ENCODE measurements at places on chromosomes 7 and 10.

GRCh38 chr10:120945801-120946302 lies 94.7 kb downstream of the WDR11 start:
- no peak for DNase-seq

GRCh38 chr10:131871673-131872005 lies 29.2 kb upstream of the PPP2R2D start:
- DNase-seq = no peak

DNA sequence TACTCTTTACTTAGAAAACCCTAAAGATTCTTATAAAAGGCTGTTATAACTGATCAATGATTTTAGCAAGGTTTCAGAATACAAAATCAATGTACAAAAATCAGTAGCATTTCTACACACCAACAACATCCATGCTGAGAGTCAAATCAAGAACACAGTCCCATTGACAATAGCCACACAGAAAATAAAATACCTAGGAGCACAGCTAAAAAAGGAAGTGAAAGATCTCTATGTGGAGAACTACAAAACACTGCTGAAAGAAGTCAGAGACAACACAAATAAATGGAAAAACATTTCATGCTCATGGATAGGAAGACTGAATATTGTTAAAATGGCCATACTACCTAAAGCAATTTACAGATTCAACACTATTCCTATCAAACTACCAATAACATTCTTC lies 427.0 kb downstream of the KCNMA1 start:
- no peak for DNase-seq

DNA sequence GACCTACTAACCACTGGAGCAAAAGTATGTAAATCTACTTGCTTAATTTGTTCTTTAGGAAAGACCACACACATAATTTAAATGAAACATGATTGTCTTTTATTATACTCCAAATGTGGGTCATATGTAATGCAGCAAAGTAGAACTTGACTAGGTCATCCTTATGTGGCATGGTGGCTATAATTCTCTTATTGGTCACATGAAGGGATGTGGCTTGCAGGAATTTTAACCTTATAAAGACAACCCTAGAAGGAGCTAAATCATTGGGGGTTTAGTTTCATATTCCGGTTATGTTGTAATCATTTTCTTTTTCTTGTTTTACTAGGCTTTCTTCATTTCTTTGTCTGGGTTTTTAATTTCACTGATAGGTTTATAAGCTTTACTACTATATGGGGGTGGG lies 93.9 kb downstream of the SEPTIN7 start:
- no peak for DNase-seq

GRCh38 chr7:155339474-155339873 lies 41.8 kb downstream of the INSIG1 start:
- no peak for DNase-seq

DNA sequence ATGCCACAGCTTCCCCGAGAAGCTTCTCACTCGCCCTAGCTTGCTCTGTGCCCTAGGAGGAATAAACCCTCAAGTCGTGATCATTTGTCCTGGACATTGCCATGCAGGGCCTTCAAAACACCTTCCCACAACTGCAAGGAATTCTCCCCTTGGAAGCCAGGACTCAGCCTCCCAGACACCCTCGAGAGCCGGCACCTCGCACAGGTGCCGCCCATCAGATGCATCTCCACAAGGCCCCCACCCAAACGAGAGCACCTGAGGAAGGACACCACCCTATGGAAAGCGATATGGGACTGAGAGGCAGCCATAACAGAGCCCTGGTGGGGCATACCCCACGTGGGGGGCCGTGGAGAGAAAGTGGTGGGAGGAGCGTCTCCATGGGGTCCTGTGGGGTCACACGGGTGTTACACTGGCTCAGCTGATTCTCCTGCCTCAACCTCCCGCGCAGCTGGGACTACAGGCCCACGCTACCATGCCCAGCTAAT lies 77.6 kb upstream of the FOXK1 start:
- no peak for DNase-seq

- DNase-seq = no peak
These were observed 36.6 kb downstream of the AP3M1 start for GRCh38 chr10:74114041-74114448.

DNA sequence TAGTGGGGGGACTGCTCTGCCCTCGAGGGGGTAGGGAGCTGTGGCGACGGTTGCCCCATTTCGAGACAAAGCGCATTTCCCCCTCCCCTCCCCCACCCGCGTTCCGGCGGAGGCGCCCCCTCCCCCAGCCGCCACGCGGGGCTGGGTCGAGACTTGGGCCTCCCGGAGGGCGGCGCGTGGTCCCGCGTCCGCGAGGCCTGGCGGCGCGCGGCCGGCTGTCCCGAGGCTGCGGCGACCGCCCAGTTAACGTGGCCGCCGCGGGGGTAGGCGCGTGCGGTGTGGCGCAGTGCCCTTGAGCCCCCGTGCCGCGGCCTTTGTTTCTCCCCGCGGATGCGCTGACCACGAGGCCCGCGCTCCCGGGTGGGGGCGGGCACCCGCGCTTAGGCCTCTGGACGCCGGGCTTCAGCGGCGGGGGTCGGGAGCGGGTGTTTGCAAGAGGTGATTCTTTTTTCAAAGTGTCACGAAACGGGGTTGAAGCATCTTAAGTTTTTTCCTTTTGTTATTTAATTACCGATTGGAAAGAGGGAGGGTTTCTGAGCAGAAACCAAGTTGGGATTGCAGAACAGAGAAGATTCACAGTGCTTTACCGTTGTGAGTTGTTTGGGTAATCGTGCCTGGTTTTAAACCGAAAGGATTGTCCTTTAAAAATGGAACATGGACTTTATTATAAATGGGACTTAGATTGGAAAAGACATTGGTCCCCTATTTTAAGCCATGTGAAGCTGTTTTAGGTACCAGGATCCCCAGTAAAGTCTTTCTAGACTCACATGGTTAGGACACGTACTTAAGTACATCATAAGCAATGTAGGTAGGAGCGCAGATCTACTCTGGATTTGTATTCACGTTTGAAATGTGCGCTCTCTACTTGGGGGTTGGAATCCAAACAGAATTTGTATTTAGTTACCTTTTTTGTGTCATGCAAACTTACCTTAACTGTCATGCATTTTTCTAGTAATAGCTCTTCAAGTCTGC lies 760 bp downstream of the CBX3 start:
- DNase-seq = no peak

- peak; percentile 21 for DNase-seq
These were observed 1.2 kb downstream of the RARRES2 start for GRCh38 chr7:150340024-150340749.

- DNase-seq = no peak
These were observed 30.7 kb downstream of the PLCE1 start for GRCh38 chr10:94024407-94024806.

Measured in AG04450 (cell line).